ENCODE measurements at places on chromosomes 12 and 14.

DNA sequence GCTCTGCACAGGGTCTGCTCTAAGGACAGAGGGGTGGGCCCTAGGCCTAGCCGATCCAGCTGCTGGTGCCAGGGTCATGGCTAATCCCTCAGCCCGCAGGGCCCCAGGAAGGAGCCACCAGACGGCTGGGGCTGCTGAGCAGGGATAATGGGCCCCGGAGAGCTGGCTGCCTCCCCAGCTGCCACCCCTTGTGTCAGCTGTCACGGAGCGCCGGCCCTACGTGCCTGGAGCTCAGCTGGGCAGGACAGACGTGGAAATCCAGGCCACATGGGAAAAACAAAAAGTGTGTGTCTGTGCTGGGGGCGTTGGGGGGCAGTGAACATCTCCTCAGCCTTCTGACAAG, 36.2 kb downstream of the CHGA start:
- H3K36me3 ChIP-seq, result no peaks in the 10 kb centered on the region
- H3K27me3 ChIP-seq, result no peaks in the 10 kb centered on the region
- H3K27ac ChIP-seq, result peak overlapping the region; percentile 88
- no peak overlapping the region for H3K4me3 ChIP-seq
- DNase-seq, result no peak
- no peaks in the 10 kb centered on the region for H3K4me1 ChIP-seq

GRCh38 chr12:96323906-96324305, 76.3 kb downstream of the CDK17 start:
- peak overlapping the region; percentile 28 for H3K4me3 ChIP-seq
- no peaks in the 10 kb centered on the region for H3K4me1 ChIP-seq
- H3K36me3 ChIP-seq, result peaks cover 29% of the 10 kb centered on the region
- H3K27me3 ChIP-seq, result no peaks in the 10 kb centered on the region
- no peak for DNase-seq

GRCh38 chr12:110742096-110742717, 484 bp downstream of the PPP1CC start:
- H3K36me3 ChIP-seq, result peaks cover 17% of the 10 kb centered on the region
- DNase-seq, result no peak
- peak overlapping the region; percentile 91 for H3K27ac ChIP-seq
- no peaks in the 10 kb centered on the region for H3K4me1 ChIP-seq

DNA sequence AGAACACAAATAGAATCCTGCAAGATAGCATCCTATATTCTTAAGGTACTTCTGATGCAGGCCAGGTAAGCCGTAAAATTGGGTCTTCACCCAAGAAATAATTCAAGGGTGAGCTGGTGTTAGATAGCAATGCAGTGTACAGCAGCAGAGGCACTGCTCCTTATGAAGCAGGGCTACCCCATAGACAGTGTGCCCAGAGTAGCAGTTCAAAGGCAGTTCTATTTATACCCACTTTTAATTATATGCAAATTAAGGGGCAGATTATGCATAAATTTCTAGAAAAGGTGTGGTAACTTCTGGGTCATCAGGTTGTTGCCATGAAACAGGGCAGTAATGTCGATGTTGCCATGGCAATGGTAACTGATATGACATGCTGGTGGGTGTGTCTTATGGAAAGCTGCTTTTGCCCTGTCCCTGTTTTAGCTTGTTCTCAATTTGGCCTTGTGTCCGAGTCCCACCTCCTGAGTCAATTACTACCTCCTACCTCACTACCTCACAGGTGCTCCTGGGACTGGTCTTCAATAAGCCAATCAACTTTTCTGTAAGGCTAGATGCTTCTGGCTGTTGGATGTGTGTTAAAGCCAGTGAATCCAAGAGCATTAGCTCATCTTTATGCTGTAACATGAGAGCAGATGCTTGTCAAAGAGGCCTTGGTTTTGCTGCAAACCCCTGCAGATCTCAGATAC, 61.0 kb downstream of the PPM1A start:
- no peak for DNase-seq
- no peaks in the 10 kb centered on the region for H3K4me1 ChIP-seq
- no peaks in the 10 kb centered on the region for H3K36me3 ChIP-seq
- no peaks in the 10 kb centered on the region for H3K27me3 ChIP-seq

GRCh38 chr12:12428047-12428446, 71.2 kb downstream of the BORCS5 start:
- H3K27ac ChIP-seq, result no peak overlapping the region
- DNase-seq, result no peak
- H3K36me3 ChIP-seq, result no peaks in the 10 kb centered on the region

DNA sequence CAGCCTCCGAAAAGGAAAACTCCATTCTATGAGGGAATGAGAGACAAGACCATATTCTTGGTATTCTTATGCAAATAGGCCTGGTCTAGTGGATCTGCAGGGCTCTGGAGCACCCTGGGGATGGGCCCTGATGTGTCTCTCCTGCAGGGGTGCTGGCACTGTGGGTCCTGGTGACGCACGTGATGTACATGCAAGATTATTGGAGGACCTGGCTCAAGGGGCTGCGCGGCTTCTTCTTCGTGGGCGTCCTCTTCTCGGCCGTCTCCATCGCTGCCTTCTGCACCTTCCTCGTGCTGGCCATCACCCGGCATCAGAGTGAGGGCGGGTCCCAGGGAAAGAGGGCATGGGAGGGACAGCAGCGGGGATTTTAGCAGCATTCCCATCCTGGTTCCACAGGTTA, 5.8 kb downstream of the SLC48A1 start:
- peaks cover 14% of the 10 kb centered on the region for H3K36me3 ChIP-seq
- H3K27me3 ChIP-seq, result peaks cover 4% of the 10 kb centered on the region
- H3K4me3 ChIP-seq, result no peak overlapping the region
- no peak overlapping the region for H3K27ac ChIP-seq
- no peaks in the 10 kb centered on the region for H3K4me1 ChIP-seq

GRCh38 chr14:74984236-74985027, 18.3 kb upstream of the EIF2B2 start:
- DNase-seq, result no peak
- no peaks in the 10 kb centered on the region for H3K27me3 ChIP-seq
- peaks cover 17% of the 10 kb centered on the region for H3K4me1 ChIP-seq
- no peak overlapping the region for H3K27ac ChIP-seq

GRCh38 chr14:72576258-72576657, 317.6 kb downstream of the DPF3 start:
- H3K36me3 ChIP-seq, result no peaks in the 10 kb centered on the region
- H3K27ac ChIP-seq, result no peak overlapping the region
- H3K27me3 ChIP-seq, result peaks cover 4% of the 10 kb centered on the region
- no peak overlapping the region for H3K4me3 ChIP-seq
- no peak for DNase-seq
- H3K4me1 ChIP-seq, result no peaks in the 10 kb centered on the region

DNA sequence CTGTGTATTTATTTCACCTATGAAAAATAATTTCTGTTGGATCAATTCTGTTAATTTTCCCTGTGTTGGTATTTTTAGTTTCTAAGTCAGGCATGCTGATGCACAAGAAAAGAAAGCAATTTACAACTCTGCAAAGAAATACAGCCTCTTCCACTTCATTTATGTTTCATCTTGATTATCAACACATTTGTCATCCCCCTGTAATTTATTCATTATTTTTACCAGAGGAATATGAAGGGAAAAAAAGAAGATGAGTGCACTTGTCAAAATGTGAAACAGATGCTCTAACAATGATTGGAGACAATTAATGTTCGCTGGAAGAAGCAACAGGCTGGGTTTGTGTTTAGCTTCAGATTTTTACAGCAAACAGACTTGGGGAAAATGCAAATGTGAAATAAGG, 958.5 kb upstream of the SEL1L start:
- H3K36me3 ChIP-seq, result no peaks in the 10 kb centered on the region
- H3K4me3 ChIP-seq, result no peak overlapping the region
- no peak overlapping the region for H3K27ac ChIP-seq
- H3K4me1 ChIP-seq, result no peaks in the 10 kb centered on the region

DNA sequence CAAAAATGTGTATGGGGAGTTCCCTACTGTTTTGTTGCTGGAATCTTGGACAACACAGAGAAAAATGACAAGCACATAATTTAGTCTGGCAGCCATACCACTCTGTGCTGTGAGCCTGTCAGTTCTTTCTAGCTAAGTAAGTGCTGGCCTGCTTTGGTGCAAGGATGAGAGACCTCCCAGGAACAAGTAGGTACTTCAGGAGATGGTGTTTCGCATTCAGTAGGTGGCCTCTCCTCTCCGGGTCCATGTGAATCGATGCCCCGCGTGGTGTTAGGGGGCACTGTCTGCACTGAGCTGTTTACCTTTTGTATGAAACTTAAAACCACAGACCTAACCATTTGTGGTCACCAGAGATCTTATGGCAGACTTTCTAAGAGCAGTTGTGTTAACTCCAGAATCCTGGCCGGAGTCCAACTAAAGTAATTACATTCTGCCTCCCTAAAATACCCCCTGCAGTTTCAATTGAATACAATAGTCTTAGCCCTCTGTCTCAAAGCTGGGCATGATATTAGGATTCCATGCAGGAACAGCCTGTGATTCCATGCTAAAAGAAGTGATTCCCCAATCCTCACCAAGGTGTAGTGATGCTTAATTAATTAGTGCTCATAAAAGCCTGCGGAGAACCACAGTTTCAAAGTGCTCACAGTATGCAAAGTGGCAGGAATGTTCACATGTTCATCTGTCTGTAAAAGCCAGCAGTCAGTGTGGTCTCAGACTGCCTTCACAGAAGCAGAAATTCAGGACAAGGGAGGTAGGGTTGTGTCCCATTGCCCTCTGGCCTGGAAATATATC, 64.2 kb downstream of the LLPH start:
- no peak overlapping the region for H3K4me3 ChIP-seq
- DNase-seq, result peak; percentile 60
- no peaks in the 10 kb centered on the region for H3K36me3 ChIP-seq
- H3K27ac ChIP-seq, result peak overlapping the region; percentile 47
- no peaks in the 10 kb centered on the region for H3K27me3 ChIP-seq

DNA sequence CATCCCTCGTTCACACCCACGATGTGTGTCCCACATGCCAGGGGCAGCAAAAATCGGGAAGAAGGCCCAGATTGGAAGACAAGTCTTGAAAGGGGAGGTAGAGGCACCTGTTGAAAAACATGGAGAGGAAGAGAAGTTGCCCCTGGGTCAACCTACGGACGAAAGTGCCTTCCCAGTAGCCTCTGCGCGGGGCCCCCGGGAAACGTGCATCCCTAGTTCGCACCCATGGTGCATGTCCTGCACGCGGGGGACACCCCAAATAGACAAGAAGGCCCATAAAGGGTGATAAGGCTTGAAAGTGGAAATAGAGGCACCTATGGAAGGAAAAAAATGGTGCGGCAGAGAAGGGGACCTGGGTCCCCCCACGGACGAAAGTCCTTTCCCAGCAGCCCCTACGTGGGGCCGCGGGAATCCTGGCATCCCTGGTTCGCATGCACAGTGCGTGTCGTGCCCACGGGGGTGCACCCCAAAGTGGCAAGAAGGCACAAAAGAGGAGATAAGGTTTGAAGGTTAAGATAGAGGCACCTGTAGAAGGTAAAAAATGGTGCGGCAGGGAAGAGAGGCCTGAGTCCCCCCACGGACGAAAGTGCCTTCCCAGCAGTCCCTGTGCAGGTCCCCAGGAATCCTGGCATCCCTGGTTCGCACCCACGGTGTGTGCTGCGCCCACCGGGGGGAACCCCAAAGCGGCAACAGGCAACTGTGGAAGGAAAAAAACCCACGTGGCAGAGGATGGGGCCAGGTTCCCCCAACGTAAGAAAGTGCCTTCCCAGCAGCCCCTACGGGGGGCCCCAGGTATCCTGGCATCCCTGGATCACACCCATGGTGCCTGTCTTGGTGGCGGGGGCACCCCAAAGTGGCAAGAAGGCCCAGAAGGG, 278.3 kb downstream of the ALG10 start:
- H3K36me3 ChIP-seq, result no peaks in the 10 kb centered on the region
- no peak overlapping the region for H3K4me3 ChIP-seq
- H3K27me3 ChIP-seq, result no peaks in the 10 kb centered on the region
- H3K27ac ChIP-seq, result no peak overlapping the region

- DNase-seq, result no peak
- H3K27ac ChIP-seq, result no peak overlapping the region
- H3K4me1 ChIP-seq, result no peaks in the 10 kb centered on the region
- H3K27me3 ChIP-seq, result no peaks in the 10 kb centered on the region
- H3K4me3 ChIP-seq, result no peak overlapping the region
- peaks cover 3% of the 10 kb centered on the region for H3K36me3 ChIP-seq
Measured at GRCh38 chr14:76236172-76237130, 84.7 kb downstream of the GPATCH2L start.

DNA sequence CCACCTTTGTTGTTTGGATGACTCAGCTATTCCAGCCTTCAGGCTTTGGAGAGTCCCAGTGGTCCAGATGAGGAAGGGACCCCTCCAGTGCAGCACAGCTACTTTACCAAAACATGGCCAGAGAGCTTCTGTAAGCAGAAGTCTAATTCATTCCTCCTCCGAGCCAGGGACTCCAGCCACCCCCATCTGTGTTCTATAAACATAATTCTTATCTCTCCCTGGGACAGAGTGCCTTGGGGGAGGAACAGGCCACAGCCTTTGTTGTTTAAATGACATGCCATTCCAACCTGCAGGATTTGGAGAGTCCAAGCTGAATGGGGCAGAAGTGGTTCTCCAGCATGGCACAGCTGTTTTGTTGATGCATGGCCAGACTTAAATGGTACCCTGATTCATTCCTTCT, 994.0 kb downstream of the TRHDE start:
- no peaks in the 10 kb centered on the region for H3K36me3 ChIP-seq
- H3K27me3 ChIP-seq, result no peaks in the 10 kb centered on the region
- no peak overlapping the region for H3K4me3 ChIP-seq
- H3K4me1 ChIP-seq, result peaks cover 7% of the 10 kb centered on the region
- no peak overlapping the region for H3K27ac ChIP-seq

- no peaks in the 10 kb centered on the region for H3K27me3 ChIP-seq
- no peak for DNase-seq
- no peaks in the 10 kb centered on the region for H3K4me1 ChIP-seq
Measured at GRCh38 chr12:9947674-9948073, 15.5 kb upstream of the CLEC2A start.

GRCh38 chr14:64971943-64972791, at the start of gene RAB15:
Gene RAB15 (minus strand): TSS chr14:64972336. CDS start chr14:64972076, 260 bp downstream.
- peak within 1 kb of the TSS; percentile 83 for H3K4me3 ChIP-seq
- no peaks in the 10 kb centered on the region for H3K27me3 ChIP-seq
- H3K27ac ChIP-seq, result no peak within 1 kb of the TSS
- DNase-seq, result peak; percentile 73
- H3K4me1 ChIP-seq, result peaks cover 12% of the 10 kb centered on the region

GRCh38 chr14:75341620-75342019, 63.0 kb downstream of the FOS start:
- H3K4me3 ChIP-seq, result no peak overlapping the region
- H3K27me3 ChIP-seq, result no peaks in the 10 kb centered on the region
- no peaks in the 10 kb centered on the region for H3K4me1 ChIP-seq
- no peak for DNase-seq
- H3K36me3 ChIP-seq, result no peaks in the 10 kb centered on the region

GRCh38 chr12:124171231-124171979, 123.5 kb upstream of the RFLNA start:
- no peak for DNase-seq
- no peaks in the 10 kb centered on the region for H3K27me3 ChIP-seq
- H3K4me3 ChIP-seq, result no peak overlapping the region
- no peak overlapping the region for H3K27ac ChIP-seq

DNA sequence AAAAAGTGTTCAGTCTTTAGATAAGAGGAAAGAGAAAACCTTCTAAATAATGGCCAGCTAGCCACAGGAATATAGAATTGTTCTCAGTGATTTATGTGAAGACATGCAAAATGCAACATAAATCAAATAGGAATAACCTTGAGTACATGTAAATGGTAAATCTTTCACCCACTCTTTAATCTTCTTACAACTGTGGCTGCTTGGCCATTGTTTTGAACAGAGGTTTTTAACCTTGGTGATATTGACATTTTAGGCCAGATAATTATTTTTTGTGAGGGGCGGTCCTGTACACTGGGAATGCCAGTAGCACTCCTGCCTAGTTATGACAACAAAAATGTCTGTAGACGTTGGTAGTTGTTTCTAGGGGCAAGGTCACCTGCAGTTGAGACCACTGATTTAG, 479.9 kb upstream of the NOVA1 start:
- H3K27ac ChIP-seq, result no peak overlapping the region
- no peaks in the 10 kb centered on the region for H3K27me3 ChIP-seq
- H3K4me1 ChIP-seq, result no peaks in the 10 kb centered on the region
- no peak for DNase-seq
- no peaks in the 10 kb centered on the region for H3K36me3 ChIP-seq
- no peak overlapping the region for H3K4me3 ChIP-seq
